ENCODE measurements at places on chromosomes 3 and 15.
A peak's percentile ranks its signal among the peaks of the same experiment; 100 is the strongest.

DNA sequence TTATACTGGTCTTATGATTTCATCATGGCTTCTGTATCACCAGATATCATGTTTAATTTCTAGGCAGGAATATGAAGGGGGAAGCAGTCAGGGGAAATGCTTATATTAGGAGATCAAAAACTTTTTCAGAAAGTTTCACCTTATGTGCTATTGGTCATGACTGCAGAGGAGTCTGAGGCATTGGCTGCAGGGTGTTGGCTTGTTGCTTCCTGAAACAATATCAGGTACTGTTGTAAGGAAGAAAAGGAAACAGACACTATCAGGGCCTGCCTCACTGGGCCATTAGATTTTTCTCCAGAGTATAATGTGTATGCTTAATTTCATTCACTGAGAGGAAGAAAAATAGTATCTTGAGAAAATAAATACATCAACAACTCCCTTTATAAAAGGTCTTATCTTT is 34.7 kb downstream of the LEKR1 start:
- DNase-seq, result no peak

- no peak for DNase-seq
Measured at GRCh38 chr3:17442332-17443049, 299.9 kb downstream of the TBC1D5 start.

DNA sequence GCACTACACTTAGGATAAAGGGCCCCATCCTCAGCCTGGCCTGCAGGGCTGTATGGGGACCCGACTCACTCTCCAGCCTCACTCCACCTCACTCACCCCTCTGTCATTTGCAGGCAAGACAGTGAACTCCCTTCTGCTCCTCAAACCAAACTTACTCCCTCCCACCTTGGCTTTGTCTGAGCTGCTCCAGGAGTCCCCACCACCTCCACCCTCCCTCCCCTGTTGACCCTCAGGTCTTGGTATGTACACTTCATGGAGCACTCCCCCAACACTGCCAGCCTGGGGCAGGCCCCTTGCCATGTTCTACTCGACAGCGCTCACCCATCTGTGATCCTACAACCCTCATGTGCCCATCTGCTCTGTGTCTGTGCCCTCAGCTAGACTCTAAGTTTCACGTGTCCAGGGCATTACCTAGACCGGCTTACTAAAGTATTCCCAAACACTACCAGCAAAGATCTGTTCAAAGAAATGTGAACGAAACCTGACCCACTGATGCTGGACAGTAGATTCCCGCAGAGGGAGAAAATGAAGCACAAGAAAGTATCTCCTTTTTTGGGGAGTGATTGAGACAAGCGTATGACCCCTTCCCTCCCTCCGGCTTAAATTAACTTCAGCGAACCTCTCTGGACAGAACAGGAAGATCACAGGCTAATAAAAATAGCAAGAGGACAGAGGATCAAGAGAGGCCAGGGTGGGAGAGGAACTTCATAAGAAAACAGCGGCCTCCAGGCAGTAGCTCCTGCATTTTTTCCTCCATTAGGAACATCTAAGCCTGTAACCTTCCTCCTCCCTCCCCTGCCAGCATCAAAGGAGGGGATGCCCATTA is 113.2 kb downstream of the RFTN1 start:
- DNase-seq, result no peak

- no peak for DNase-seq
Measured at GRCh38 chr3:79367066-79367465, 400.7 kb downstream of the ROBO1 start.

- no peak for DNase-seq
Measured at GRCh38 chr3:194262176-194262924, 88.8 kb downstream of the CPN2 start.

GRCh38 chr15:71111950-71112349 is 3.3 kb upstream of the THSD4 start:
- no peak for DNase-seq

DNA sequence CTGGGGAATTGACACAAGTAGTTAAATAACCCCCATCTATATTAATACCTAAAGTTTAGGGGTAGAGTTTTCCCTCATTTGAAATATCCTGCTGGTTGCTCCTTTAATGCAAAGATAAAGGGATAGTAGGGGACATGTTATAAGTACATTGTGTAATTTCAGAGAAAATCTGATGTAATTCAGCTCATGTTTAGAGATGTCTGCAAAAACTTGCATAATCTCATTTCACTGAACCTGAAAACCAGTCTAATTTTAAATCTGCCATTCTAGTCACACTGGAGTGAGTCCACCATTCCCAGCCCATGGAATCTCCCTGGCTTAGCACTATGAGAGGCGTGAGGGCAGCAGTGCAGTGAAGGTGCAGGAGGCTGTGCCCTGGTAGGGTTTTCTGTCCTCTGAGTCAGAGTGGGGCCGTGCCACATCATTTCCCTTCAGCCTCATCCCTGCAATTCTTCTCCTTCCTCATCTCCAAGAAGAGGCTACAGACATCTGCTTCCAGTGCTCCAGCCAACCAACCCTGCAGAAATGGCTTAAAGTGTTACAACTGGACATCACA is 246.3 kb upstream of the UMPS start:
- DNase-seq, result no peak

GRCh38 chr3:46509661-46510187 is 11.9 kb downstream of the RTP3 start:
- DNase-seq, result no peak

GRCh38 chr3:184176377-184177330 is 2.0 kb downstream of the AP2M1 start:
- DNase-seq, result peak; percentile 77

- no peak for DNase-seq
Measured at GRCh38 chr3:197949191-197949777, 706 bp upstream of the RPL35A start.

GRCh38 chr3:100898681-100899080 is 94.5 kb downstream of the ABI3BP start:
- DNase-seq, result no peak

DNA sequence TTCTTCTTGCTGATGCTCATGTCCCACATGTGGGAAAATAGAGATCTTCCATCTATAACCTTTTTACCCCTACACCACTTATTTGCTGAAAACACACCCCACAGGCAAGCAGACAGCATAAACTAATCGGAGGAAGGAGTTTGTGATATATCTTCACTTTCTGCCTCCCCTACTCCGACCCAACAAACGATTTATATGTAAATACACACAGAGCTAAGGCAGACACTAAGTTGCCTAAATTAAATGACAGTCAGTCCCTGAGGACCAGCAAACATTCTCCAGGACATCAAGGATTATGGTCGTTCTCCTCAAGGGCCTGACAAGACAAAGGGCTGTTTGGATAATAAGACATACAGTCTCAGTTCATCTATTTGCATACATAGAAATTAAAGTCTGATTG is 552.5 kb downstream of the ROBO1 start:
- no peak for DNase-seq

DNA sequence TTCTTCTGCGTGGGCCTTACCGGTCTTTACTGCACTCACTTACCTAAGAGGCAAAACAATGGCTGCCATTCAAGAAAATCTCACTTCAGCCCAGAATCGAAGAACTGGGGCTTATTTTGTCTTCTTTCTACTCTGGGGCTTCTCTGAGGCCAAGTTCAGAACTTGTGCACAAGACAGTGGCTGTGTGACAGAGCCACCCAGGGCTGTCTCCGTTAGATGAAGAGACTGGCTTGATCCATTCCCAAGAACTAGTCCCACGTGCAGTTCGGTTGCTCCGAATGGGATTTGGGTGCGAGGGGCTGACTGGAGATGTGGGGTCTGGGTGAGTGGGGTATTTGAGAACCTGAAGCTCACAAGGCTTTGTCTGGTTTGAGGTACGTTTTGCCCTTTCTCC is 795 bp upstream of the TCF12 start:
- DNase-seq, result no peak

GRCh38 chr3:72009851-72010443 is 225.0 kb upstream of the PROK2 start:
- no peak for DNase-seq

- no peak for DNase-seq
Measured at GRCh38 chr3:150419959-150420358, 11.9 kb downstream of the TSC22D2 start.

- no peak for DNase-seq
Measured at GRCh38 chr3:191770541-191770940, 309.6 kb downstream of the PYDC2 start.

- no peak for DNase-seq
Measured at GRCh38 chr3:157121522-157121921, 38.4 kb downstream of the CCNL1 start.

DNA sequence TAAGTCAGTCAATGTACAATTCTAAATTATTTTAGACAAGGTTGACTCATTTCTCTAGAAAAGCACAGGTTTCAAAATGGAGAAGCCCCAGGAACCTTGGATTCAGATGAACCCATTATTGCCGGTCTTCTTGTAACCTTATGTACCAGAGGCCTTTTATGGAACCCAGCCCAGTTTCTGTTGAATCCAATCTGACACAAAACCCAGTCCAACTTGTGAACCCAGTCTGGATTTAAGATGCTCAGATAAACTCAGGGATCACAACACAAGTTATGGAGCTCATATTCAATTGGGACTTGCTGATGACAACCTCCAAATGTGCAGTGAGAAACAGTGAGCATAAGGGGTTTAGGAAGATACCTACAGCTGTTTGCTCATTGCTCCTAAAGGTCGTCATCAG is 16.4 kb upstream of the B4GALT4 start:
- no peak for DNase-seq

DNA sequence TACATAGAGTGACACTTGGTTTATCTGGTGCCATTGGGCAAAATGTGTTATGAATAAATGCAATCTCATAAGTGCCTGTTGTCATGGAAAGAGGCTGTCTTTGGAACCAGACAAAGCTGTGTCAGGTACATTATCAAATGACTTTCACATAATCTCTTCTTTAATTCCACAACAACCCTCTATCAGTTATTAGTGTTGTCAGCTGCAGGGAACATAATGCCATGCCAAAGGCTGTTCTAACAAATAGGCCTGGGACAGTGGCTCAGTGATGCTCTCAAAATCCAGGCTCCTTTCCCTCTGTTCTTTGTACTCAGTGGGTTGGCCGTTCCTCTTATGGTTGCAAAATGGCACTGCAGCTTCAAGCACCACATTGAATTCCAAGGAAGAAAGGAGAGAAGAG is 91.8 kb downstream of the ADAMTSL3 start:
- no peak for DNase-seq

DNA sequence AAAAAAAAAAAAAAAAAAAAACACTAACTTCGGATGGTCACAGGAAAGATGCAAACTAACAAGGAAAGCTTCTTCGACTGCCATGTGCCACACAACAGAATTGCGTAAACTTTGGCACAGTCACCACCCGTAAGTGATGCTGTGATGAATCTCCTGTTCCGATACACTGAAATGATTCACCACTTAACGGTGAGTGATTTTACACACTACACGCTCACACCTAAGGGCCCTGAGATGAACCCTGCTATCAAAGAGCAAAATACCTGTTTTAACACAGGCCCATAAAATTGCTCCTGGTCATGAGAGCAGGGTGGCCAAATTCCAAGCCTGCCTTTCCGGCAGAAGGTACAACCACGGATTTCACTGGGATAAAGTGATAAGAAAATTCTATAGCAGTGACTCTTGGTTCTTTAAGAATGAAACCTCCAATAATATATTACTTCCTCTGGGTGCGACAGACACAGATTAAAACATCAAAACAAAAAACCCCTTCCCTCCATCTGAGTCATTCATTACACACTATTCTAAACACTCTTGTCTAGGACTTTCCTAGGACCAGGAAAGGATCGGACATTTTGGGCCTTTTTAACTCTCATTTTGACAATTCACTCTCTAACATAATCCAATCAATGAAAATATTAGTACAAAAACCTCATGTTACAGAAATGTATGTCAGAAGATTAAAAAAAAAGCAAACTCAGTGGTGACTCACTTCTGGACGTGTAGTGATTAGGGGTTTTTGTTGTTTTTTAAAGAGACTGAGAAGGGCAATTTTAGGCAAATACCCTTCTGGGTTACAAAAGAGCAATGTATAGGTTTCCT is 28.3 kb downstream of the LRIG1 start:
- DNase-seq, result no peak

DNA sequence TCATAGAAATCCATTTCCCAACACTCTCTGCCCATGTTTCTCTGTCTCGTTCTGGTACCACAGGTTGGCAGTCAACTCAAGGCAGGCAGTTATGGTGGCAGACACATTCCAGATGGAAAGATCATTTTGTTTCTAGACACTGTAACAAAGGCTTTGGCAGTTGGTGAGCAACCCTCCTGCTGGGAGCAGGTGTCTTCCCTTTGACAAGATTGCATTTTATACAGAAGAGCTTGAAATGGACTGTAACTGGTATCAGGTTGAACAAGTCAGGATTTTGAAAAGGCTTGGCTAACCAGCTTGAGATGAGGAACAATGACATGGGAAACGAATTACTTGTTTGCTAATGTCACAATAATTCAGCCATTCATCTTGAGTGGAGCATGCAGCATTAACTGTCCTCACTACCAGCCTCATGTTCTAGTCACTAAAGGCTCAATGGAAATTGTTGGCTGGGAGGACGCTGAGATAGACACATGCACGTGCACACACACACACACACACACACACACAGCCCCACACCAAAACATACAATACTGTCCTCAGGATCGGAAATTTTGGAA is 170.0 kb downstream of the SEMA6D start:
- DNase-seq, result no peak

DNA sequence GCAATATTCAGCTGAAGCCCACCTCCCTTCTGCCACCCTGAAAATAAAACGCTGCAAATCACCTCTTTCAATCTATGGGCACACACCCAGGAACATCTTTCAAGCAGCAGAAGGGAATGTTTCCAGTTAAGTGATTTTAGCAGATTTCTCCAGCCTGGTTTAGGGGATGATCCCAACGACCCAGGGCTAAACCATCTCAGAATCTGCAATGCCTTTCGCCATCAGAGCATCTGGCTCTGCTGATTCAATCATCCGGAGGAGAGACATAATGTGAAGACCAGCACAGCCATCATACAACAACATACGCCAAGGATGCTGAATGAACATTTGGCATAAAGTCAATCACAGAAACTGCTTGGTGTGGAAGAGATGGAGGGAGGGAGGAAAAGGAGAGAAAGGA is 15.5 kb upstream of the LRRN1 start:
- DNase-seq, result no peak

DNA sequence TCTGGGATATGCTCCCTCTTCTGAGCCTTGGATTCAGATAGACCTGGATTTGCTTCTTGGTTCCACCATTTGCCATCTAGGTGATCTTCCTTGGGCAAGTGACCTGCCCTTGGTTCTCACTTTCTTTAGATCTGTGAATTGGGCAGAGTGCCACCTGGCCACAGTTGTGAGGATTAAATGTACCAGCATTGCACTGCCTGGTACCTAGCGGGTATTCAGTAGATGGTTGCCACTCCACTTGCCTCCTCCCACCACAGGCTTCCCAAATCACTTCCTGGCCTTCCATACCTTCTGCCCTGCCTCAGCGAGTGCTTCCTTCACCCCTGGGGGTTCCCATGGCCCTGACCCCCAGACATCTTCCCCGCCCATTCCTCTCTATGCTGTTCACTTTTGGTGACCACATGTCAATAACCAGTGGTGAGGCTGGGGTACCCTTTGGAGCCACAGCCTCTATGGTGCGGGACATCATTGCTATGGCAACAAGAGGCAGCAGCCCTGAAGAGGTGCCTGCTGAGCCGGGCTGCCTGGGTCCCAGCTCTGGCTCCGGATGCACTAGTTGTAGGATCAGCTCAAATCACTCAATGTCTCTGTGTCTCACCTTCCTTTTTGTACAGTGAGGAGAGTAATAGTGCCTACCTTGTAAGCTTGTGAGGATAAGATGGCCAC is 40.5 kb downstream of the CMTM7 start:
- DNase-seq, result no peak
